ENCODE measurements at places on chromosomes 11 and 22.

DNA sequence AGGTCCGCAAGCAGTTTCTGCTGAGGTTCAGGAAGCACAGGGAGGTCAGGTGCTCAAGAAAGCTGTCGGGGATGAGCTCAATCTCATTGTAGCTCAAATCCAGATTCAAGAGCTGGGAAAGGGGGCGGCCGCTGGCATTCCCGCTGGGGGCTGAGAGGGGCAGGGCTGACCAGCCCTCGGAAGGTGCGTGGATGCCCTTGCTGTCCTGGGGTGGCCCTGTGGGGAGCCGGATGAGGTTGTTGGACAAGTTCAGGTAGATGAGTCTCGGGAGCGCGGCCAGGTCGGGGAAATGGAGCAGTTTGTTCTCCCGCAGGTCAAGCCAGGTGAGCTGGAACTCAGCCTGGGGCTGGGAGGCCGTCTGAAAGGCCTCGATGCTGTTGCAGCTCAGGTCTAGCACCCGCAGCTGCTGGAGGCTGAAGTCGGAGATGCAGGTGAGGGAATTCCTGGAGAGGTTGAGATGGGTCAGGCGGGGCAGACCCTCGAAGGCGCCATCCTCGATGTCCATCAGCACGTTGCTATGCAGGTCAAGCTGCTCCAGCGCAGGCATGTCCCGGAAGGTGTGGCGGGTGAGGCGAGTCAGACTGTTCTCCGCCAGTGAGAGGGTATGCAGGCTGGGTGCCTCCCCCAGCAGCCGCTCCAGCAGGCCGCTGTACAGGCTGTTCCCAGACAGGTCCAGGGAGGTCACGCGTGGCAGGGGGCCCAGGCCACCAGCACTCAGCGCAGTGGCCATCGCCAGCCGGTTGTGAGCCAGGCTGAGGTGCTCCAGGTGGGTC is 9.8 kb downstream of the LRRC32 start:
- peak; percentile 77 for DNase-seq

- no peak for DNase-seq
Observed at GRCh38 chr22:47460861-47461260, 698.4 kb downstream of the TBC1D22A start.

GRCh38 chr11:1307998-1308742 is 1.3 kb downstream of the TOLLIP start:
- DNase-seq = peak; percentile 71

DNA sequence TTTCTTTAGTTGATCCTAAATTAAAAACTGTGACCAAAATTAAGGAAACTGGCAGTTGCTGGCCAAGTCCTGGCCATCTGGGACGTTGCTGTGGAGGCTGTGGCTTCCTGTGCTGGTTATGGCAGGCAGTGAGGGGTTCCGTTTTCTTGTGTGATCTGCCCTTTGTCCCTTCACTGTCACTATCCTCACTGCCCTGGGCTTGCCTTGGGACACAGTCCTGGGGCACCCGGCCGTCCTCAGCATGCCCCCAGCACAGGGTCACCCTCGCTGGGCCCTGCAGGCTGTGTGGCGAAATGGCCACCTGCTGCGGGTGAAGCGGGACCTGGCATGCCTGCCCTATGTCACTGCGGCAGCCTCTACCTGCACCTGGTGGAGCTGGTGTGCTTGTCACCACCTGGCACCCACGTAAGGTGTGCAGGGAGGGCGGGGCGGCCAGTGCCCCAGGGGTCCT is 52.5 kb upstream of the SLC22A12 start:
- DNase-seq = peak; percentile 54

DNA sequence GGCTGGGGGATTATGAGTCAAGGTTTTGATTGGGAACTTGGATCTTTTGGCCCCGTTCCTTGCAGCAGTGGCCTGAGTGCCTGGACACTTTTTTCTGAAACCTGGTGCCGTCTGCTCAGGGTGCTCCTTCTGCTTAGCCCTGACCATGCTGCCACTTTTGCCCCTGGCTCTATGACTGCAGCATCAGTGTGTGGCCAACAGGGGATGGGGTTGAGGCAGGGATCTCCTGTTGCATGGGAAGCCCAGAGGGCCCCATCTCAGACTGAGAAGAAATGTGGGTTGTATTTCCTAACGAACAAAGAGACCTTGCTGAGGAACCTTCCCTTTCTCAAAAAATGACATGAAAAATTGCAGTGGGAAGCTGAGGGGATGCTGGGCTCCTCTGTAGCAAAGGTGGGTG is 18.7 kb downstream of the POU2F3 start:
- no peak for DNase-seq

- DNase-seq = no peak
Observed at GRCh38 chr22:47328550-47329243, 566.2 kb downstream of the TBC1D22A start.

DNA sequence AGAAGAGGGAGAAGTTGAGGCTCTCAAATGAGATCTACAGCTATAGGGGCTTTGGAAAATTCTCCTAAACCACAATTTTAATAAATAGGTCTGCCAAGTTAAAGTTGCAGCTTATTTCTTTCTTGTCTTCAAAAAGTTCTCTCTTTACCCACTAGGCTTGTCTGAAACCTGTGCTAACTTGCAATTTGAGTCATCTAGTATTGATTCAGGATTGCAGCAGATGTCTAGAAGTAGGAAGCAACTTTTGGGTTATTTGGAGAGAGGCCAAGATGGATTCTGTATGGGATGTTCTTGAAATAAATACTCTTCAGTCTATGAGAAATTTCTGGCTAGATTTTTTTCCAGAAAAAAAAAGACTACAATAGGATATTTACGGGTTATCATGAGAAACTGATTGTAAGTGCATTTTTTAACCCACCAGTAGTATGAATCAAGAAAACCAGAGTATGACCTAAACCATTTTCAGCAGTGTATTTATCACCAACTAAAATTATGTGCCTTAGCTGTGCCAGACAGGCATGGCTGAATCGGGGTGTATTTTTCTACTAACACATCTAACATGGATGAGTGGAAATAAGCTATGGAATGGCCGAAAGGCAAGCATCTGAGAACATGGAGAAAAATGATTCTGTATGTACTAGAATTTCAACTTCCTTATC is 4.9 kb upstream of the RAB38 start:
- no peak for DNase-seq

- DNase-seq = peak; percentile 94
Observed at GRCh38 chr11:10304495-10305261, at the start of gene ADM. ADM (plus strand) TSS chr11:10305073; CDS start chr11:10305701, 628 bp downstream.

GRCh38 chr22:44196731-44197131 is 16.0 kb downstream of the PARVG start:
- no peak for DNase-seq

DNA sequence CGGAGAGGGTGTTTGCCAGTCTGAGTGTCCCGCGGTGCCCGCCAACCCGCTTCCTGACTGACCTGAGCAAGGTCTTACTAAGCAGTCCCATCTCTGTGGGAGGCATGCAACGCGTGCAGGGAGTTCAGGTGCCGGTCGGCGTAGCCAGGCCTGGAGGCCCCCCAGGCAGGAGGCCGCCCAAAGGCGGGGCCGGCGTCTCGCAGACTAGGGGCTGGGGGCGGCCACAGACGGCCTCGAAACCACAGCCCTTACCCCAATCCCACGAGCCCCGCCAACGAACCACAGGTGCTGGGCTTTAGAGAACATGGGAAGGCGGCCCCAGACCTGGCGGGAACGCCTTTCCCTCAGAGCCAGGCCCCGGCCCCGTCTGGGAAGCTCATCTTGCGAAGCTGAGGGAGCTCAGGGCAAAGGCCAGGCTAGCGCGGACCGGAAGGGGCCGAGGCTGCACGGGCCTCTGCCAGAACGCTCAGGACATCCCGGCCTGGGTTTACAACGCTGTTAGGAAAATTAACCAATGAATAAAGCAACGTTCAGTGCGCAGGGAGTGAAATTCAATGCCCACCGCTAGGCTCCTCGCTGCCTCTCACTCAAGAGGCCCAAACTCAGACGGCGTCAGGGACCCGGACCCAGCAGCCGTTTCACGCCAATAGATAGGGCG is 2.1 kb upstream of the MTFP1 start:
- peak; percentile 87 for DNase-seq

- no peak for DNase-seq
Observed at GRCh38 chr22:20009018-20009491, 7.6 kb downstream of the ARVCF start.

- DNase-seq = no peak
Observed at GRCh38 chr22:49380828-49381114, 446.9 kb downstream of the BRD1 start.

DNA sequence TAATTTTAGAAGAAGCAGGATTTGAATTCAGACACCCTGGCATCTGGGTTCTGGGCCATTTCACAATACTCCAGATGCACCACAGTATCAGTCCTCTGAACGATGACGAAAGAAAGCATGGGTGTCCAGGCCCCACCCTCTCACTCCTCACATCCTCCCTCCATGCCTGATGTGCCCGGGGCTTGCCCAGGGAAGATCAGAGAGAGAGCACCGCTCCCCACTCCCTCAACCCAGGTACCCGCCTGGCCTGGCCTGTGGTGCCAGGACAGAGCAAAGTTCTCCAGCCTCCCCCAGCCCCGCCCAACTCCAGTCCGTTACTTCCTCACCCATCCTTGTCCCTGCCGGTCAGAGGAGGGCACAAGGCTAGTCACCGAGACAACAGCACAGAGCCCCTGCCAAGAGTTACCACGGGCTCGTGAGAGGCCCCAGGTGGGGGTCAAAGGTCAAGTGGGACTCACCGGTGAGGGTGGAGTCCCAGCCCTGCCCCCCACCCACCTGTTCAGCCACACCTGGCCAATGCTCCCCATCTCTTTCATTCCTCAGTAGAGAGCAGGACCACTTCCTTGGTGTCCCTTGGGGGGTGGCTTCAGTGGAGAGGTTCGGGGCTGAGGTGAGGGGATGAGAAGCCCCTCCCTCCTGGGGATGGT is 8.1 kb downstream of the BCL9L start:
- no peak for DNase-seq

GRCh38 chr11:119941171-119941570 is 196.7 kb downstream of the TRIM29 start:
- no peak for DNase-seq

GRCh38 chr11:25943777-25944661 is 387.9 kb upstream of the ANO3 start:
- DNase-seq = no peak

DNA sequence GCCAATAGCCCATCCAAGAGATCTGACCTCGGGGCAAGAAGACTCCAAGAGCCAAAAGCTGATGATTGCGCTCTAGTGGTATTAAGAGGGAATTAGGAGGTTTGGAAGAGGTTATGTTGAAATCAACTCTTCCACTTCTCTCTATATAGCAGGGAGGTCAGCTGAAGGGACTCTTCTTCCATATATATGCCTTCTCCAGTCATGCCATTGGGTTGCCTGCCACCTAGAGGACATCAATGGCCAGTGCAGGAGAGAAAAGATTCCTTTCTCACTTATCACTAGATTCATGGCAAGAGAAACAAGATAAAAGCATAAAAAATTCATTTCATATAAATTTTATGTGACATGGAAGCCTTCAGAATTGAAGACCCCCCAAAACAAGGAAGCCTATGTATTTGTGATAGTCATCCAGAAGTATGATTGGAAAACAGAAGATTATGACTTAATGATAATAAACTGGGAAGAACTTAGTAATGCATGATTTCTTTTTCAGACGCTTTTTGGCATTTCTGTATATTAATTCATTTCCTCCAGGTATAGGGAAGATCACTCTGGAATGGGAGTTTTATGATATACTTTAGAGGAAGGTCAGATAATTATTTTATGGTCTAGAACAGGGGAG is 435.1 kb upstream of the DDI1 start:
- DNase-seq = no peak

- DNase-seq = no peak
Observed at GRCh38 chr11:66820381-66820780, 22.9 kb upstream of the RCE1 start.

- no peak for DNase-seq
Observed at GRCh38 chr22:30047364-30047738, 32.9 kb upstream of the HORMAD2 start.

- DNase-seq = no peak
Observed at GRCh38 chr11:118521892-118522311, 5.4 kb upstream of the TTC36 start.

- no peak for DNase-seq
Observed at GRCh38 chr11:34394771-34395300, 37.0 kb upstream of the ABTB2 start.

- DNase-seq = no peak
Observed at GRCh38 chr22:32754413-32755041, 47.0 kb upstream of the TIMP3 start.

GRCh38 chr11:44573333-44573732 is 7.9 kb downstream of the CD82 start:
- no peak for DNase-seq

DNA sequence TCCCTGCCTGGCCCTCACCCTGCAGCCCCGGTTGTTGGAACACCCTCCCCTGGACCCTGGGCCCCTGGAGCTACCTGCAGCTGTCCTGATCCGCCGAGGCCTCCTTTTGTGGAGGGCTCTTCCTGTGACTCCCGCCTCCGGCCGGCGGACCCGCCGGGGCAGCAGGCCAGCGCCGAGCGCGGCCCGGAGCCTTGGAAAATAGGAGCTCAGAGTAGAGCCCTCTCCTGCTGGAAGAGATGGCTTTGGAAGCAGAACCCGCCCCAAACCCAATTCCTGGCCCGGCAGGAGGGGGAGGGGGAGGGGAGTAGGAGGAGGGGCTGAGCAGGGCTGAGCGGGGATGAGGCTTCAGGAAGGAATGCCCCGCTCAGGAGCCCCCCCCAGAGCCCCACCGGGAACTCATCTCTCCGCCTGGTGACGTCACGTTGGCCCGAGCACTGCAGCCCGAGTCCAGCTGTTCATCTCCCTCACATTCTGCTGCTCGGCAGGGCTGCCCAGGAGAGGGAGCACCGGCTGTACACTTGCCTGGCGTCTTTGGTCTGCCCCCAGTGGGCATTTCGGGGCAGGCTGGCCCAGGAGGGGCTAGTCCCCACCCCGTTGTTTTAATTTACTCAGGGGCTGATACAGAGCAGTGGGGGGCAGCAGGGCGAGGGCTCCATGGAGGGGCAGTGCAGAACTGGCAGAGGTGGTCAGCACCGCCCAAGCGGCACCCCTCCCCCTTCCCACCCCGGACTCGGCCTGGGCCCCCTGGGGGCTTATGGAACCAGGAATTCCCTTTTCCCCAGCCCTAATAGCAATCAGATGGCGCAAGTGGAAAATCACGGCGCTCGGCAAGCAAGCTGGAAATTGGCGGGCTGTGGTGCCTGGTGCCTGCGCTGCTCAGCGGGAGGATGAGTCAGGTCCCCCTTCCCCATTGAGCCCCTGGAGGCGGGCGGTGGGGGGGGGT is at the start of gene MRGPRF:
Gene MRGPRF, minus strand, starts transcription at position 238 of the 943 bp plus-strand sequence. CDS start 3,345 bp downstream, outside the sequence.
- DNase-seq = peak; percentile 95

- no peak for DNase-seq
Observed at GRCh38 chr11:19813158-19813879, 100.7 kb downstream of the NAV2 start.

Data from suprapubic skin (tissue), 4 donors.